Esophagus squamous epithelium (tissue), 5 donors: ENCODE measurements at places on chromosomes 5 and 9. TPM values are rescaled to one million over a fixed set of nuclear protein-coding genes. Genes with fewer than 3 reads are reported as not detected.
A peak's percentile ranks its signal among the peaks of the same experiment; 100 is the strongest.

OMD gene
- total RNA-seq, result 3.3 TPM

PCDHGB4 gene
- 2.8 TPM for total RNA-seq

LHFPL2 gene
- 11.1 TPM for total RNA-seq

FCHO2 gene
- 30.2 TPM for total RNA-seq

GRCh38 chr9:115717711-115718173 is 435.8 kb upstream of the PAPPA start:
- no peak overlapping the region for H3K4me3 ChIP-seq
- no peak for DNase-seq
- no peak overlapping the region for H3K27ac ChIP-seq
- no peaks in the 10 kb centered on the region for H3K36me3 ChIP-seq
- no peaks in the 10 kb centered on the region for H3K27me3 ChIP-seq

DNA sequence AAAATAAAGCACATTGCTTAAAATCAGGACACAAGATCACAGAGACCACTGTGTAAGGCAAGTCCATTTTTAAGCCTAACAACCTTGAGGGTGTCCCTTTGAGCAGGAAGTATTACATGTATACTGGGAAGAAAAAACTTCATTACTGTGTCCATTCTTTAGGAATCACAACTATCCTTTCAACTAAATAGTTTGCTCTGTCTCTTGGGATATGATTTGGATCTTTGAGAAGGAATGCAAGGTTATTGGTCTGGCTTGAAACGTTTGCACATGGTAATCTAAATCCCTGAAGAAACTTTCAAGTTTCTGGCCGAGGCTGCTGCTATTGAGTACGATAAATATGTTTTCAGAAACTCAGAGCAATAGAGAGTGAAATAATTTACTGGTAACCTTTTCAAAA is 923.0 kb upstream of the SEMA6A start:
- H3K27me3 ChIP-seq, result no peaks in the 10 kb centered on the region
- DNase-seq, result no peak
- H3K36me3 ChIP-seq, result no peaks in the 10 kb centered on the region
- no peak overlapping the region for H3K4me3 ChIP-seq
- no peak overlapping the region for H3K27ac ChIP-seq

DNA sequence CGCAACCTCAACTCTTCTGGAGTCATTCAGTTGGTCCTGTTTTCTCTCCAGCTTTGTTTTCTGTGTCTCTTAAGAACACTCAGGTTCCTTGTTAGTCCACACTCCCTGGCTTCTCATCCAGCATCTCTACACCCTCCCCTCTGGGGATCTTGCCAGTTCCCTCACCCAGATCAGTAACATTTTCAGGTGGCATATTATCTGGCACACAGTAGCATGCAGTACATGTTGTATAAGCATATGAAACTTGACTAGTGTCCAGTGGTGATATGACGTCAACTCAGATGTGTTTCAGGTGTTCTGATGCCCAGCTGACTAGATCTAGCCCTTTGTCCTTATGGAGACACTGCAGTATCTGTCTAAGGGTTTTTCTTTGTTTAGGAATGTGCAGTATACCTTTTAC is 184.3 kb downstream of the ARHGAP26 start:
- no peaks in the 10 kb centered on the region for H3K4me1 ChIP-seq
- H3K27me3 ChIP-seq, result no peaks in the 10 kb centered on the region
- H3K4me3 ChIP-seq, result no peak overlapping the region
- DNase-seq, result no peak

DNA sequence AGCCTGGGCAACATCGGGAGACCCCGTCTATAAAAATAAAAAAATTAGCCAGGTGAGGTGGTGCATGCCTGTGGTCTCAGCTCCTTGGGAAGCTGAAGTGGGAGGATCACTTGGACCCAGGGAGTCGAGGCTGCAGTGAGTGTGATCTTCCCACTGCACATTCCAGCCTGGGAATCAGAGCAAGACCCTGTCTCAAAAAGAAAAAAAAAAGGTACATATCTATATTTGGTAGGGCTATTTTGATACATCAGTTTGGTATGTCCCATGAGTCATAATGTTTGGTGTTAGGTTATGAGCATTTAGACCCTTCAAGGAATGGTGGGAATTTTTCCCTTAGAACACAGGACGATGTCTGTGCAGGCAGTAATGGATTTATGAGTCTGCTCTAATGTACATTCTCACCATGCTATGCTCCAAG is 55.3 kb upstream of the POU4F3 start:
- H3K27ac ChIP-seq, result no peak overlapping the region
- no peaks in the 10 kb centered on the region for H3K4me1 ChIP-seq
- H3K27me3 ChIP-seq, result no peaks in the 10 kb centered on the region
- no peaks in the 10 kb centered on the region for H3K36me3 ChIP-seq
- H3K4me3 ChIP-seq, result no peak overlapping the region
- no peak for DNase-seq

DNA sequence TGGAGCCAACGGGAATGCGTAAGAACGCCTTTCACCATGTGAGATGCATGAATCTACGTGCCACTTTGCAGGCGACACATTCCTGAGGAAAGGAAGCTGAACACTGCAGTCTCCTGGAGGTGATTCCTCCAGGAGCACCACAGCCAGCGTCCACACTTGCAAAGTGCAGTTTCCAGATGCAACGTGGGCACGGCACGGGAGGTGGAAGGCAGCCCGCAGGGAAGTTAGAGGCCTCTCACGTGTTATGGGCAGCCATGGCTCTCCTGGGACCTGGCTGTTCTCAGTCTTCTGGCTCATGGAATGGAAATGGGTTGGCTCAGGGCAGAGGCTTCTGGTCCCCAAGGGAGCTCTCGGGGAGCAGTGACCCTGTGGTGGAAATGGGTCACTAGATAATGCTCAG is 381.0 kb upstream of the IRX4 start:
- no peak overlapping the region for H3K4me3 ChIP-seq
- H3K4me1 ChIP-seq, result no peaks in the 10 kb centered on the region
- DNase-seq, result no peak
- no peaks in the 10 kb centered on the region for H3K36me3 ChIP-seq

DNA sequence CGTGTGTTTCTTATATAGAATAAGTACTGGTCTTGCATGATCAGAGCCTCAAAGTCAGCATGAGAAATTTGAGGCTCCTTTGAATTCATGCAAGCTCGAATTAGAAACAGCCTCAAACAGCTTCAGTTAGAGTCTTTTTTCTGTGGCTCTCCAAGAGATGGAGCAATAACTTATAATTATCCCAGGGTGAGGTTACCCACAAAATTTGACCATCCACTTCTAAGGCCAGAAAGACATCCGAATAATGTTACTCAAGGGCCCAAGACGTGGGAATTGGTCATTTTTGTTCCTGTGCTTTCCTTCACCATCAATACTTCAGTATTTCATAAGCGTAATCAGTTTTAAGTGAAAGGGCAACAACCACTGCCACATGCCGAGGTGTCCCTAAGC is 89.7 kb downstream of the DAPK1 start:
- no peak overlapping the region for H3K4me3 ChIP-seq
- peaks cover 2% of the 10 kb centered on the region for H3K4me1 ChIP-seq
- no peaks in the 10 kb centered on the region for H3K36me3 ChIP-seq

- H3K27me3 ChIP-seq, result no peaks in the 10 kb centered on the region
- no peak overlapping the region for H3K27ac ChIP-seq
Observed at GRCh38 chr9:37350486-37351190, 71.9 kb upstream of the GRHPR start.

- H3K27me3 ChIP-seq, result no peaks in the 10 kb centered on the region
- no peak overlapping the region for H3K4me3 ChIP-seq
- no peaks in the 10 kb centered on the region for H3K36me3 ChIP-seq
- H3K4me1 ChIP-seq, result peaks cover 12% of the 10 kb centered on the region
- no peak for DNase-seq
- H3K27ac ChIP-seq, result peak overlapping the region; percentile 40
Observed at GRCh38 chr9:125932012-125932411, 184.8 kb downstream of the PBX3 start.

DNA sequence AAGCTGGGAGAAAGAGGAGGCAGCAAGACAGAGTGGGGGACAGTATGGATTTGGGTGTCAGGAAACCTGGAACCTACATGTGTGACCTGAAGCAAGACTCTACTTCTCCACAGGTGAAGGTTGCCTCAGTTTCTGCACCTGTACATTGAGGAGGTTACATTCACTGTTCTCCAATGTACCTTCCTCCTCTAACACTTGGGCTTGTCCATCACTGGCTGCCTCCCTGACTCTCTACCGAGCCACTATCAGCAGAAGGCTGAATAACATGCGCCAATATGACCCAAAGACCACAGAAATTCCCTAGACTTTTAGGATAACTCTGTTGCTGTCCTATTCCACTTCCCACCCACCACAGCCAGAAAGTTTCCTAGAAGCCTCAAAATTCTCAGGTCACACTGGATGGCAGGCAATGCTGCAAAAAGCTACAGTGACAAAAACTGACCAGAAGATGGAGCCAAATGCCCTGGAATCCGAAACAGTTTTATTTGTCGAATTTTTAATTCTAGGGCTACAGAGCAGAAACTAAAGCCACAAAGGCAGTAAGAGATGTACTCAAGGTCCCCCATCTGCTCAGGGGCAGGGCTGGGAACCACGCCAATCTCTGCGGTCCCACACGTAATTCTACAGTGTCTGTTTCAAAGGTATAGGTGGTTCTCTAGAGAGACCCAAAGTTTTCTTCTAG is 64.4 kb downstream of the FAM114A2 start:
- no peak overlapping the region for H3K27ac ChIP-seq
- no peak overlapping the region for H3K4me3 ChIP-seq
- DNase-seq, result no peak
- peaks cover 10% of the 10 kb centered on the region for H3K27me3 ChIP-seq
- no peaks in the 10 kb centered on the region for H3K4me1 ChIP-seq

- H3K36me3 ChIP-seq, result no peaks in the 10 kb centered on the region
- no peaks in the 10 kb centered on the region for H3K27me3 ChIP-seq
Observed at GRCh38 chr9:114397219-114397847, 9.6 kb upstream of the AKNA start.

DNA sequence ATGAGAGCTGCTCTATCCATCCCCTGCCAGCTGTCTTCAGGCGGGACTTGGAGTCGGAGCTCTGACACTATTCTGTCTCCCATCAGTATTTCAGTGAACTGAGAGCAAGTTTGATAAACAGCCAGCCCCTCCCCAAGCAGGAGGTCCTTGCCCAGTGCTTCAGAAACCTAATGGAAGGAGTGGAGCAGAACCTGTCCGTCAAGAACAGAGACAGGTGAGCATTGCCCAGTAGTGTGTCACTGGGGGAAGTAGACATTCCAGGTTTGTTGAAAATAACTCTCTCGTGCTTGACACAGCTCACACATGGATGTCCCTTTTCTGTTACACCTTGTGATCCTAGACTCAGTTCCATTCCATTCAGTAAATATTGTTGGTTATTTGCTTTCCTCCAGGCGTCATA is 13.2 kb upstream of the TLX3 start:
- DNase-seq, result no peak
- no peaks in the 10 kb centered on the region for H3K36me3 ChIP-seq

DNA sequence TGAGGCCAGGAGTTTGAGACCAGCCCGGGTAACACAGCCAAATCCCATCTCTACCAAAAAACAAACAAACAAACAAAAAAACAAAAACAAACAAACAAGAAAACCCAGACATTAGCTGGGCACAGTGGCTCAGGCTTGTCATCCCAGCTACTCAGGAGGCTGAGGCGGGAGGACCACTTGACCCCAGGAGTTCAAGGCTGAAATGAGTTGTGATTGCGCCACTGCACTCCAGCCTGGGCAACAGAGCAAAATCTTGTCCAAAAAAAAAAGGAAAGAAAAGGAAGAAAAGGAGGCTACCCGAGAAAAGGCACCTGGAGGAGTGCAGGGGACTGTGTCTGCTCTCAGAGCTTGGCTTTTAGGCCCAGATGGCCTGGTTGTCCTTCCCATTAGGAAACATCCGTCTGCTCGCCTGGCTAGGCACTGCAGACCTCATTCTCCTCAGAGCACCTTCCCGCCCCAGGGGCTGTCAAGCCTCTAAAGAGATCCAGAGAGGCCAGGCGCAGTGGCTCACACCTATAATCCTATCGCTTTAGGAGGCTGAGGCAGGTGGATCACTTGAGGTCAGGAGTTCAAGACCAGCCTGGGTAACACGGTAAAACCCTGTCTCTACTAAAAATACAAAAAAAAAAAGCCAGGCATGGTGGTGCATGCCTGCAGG is 185.3 kb upstream of the IER5L start:
- H3K4me1 ChIP-seq, result peaks cover 5% of the 10 kb centered on the region
- no peaks in the 10 kb centered on the region for H3K36me3 ChIP-seq
- no peaks in the 10 kb centered on the region for H3K27me3 ChIP-seq
- no peak for DNase-seq
- H3K27ac ChIP-seq, result no peak overlapping the region
- no peak overlapping the region for H3K4me3 ChIP-seq

DNA sequence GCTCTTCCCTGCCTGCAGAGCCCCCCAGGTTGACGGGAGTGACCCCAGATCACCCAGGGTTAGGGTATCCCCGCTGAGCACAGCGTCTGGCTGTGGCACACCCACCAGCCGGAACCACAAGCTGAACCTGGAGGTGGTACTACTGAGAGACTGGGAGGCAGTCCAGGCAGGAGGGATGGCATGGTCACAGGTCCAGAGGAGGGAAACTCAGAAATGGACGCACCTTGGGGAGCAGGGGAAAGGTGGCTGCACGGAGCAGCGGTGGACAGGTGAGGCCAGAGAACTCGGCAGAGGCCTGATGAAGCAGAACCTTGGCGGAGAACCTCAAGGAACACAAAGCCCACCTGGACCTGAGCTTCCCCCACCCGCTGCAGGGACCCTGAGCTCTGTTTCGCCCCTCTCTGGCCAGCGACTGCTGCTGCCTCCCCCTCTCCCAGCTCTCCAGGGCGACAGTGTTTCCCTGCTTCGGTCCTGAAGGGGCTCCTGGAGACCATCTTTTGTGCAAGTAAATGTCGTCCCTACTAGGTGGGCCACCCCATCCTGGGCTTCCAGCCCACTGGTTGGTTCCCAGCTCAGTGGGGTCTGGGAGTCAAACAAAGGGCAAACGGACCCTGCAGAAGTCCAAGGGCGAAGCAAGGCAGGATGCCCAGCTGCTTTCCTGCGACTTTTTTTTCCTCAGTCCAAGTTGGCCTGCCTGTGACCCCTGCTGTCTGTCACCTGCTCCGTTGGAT is 845 bp downstream of the ADGRD2 start:
- H3K27me3 ChIP-seq, result peaks cover 2% of the 10 kb centered on the region
- DNase-seq, result no peak
- H3K36me3 ChIP-seq, result no peaks in the 10 kb centered on the region
- no peak overlapping the region for H3K4me3 ChIP-seq
- H3K4me1 ChIP-seq, result peaks cover 35% of the 10 kb centered on the region
- no peak overlapping the region for H3K27ac ChIP-seq

DNA sequence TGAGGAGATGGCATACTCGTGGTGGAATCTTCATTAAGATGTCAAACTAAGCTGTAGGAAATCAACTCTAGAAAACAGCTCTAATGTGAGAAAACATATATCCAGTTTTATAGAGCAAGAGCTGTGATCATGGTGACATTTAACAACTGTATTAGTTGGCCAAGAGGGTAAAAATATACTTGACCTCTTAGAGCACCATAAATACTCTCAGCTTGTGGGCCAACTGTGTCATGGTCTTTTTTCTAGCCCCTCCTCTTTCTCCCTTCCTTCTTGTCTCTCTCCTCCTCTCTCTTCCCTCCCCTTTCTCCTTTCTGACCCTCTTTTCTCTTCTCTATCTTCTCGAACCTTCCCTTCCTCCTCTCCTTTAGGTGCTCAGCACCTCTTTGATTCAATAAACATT is 54.7 kb downstream of the TMC1 start:
- H3K4me1 ChIP-seq, result peaks cover 7% of the 10 kb centered on the region
- H3K27me3 ChIP-seq, result no peaks in the 10 kb centered on the region
- DNase-seq, result no peak
- H3K27ac ChIP-seq, result peak overlapping the region; percentile 72
- H3K36me3 ChIP-seq, result no peaks in the 10 kb centered on the region
